ENCODE measurements at places on chromosomes 12 and 14. TPM values are rescaled to one million over a fixed set of nuclear protein-coding genes. Genes with fewer than 3 reads are reported as not detected.

GRCh38 chr12:45235087-45236025 is 19.5 kb downstream of the ANO6 start:
- DNase-seq = no peak

- no peak for DNase-seq
Measured at GRCh38 chr14:89773151-89773550, 181.4 kb downstream of the EFCAB11 start.

- DNase-seq = no peak
Measured at GRCh38 chr12:64884164-64884542, 59.7 kb downstream of the TBC1D30 start.

IFNG-AS1 gene
- not detected for total RNA-seq

GRCh38 chr14:53900499-53900898 is 56.1 kb downstream of the BMP4 start:
- no peak for DNase-seq

- DNase-seq = no peak
Measured at GRCh38 chr12:2552000-2552756, 242.6 kb upstream of the FKBP4 start.
